ENCODE measurements at places on chromosomes 4 and X.

GRCh38 chrX:72467135-72467534 lies 105.5 kb downstream of the HDAC8 start:
- DNase-seq: no peak

- no peak for DNase-seq
Measured at GRCh38 chr4:176187624-176188023, 7.8 kb downstream of the SPATA4 start.

GRCh38 chr4:150050566-150050965 lies 27.7 kb upstream of the DCLK2 start:
- no peak for DNase-seq

DNA sequence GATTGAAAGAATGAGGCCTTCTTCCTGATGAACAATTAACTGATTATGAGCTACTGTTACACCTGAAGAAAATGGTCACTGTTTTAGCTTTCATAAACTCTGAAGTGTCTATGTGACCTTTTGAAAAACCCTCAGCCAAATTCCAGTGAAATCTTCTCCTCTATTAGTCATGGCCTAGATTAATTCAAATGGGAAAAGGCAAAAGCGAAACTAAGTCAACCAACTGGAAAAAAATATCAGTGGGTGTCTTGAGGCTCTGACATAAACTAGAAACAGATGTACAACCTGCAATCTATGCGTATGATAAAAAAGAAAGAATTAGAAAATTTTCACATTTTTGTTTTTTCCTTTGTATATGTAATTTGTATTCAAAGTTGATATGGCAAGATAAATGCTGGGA lies 169.4 kb upstream of the BANK1 start:
- DNase-seq: no peak

- DNase-seq: no peak
Measured at GRCh38 chr4:137934911-137935310, 307.2 kb downstream of the SLC7A11 start.

Measured in stimulated activated CD4-positive, alpha-beta T cell treated with anti-CD3 and anti-CD28 coated beads, Interleukin-4, amount 100 ng/mL, for 4 hours (primary cell).